ENCODE measurements at places on chromosomes 7 and 10.

DNA sequence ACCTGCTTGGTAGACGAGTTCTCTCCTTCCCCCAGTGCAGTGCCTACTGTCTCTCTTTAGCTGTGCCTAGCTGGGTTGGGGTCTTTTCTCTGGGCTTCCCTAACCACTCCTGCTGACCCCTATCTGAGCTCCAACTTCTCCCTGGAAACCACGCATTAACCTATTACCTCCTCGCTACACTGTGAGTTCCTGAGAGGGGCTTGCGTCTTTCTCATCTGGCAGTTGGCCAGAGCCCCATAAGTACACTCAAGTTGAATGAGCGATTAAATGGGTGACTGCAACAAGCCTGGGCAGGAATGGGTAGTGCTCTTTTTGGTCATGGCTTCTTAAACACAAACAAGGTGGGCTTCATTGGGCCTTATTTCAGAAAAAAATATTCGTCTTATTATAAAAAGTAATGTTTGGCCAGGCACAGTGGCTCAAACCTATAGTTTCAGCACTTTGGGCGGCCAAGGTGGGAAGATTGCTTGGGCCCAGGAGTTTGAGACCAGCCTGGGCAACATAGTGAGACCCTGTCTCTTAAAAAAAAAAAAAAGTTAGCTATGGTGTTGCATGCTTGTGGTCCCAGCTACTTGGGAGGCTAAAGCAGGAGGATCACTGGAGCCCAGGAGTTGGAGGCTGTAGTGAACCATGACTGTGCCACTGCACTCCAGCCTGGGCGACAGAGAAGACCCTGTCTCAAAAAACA lies 41.4 kb downstream of the SYPL1 start:
- DNase-seq, result no peak

- no peak for DNase-seq
Observed at GRCh38 chr7:128014811-128015210, 16.4 kb downstream of the LRRC4 start.

- no peak for DNase-seq
Observed at GRCh38 chr10:76436401-76436811, 1005.0 kb downstream of the LRMDA start.

GRCh38 chr7:120229084-120229483 lies 43.9 kb upstream of the KCND2 start:
- no peak for DNase-seq

DNA sequence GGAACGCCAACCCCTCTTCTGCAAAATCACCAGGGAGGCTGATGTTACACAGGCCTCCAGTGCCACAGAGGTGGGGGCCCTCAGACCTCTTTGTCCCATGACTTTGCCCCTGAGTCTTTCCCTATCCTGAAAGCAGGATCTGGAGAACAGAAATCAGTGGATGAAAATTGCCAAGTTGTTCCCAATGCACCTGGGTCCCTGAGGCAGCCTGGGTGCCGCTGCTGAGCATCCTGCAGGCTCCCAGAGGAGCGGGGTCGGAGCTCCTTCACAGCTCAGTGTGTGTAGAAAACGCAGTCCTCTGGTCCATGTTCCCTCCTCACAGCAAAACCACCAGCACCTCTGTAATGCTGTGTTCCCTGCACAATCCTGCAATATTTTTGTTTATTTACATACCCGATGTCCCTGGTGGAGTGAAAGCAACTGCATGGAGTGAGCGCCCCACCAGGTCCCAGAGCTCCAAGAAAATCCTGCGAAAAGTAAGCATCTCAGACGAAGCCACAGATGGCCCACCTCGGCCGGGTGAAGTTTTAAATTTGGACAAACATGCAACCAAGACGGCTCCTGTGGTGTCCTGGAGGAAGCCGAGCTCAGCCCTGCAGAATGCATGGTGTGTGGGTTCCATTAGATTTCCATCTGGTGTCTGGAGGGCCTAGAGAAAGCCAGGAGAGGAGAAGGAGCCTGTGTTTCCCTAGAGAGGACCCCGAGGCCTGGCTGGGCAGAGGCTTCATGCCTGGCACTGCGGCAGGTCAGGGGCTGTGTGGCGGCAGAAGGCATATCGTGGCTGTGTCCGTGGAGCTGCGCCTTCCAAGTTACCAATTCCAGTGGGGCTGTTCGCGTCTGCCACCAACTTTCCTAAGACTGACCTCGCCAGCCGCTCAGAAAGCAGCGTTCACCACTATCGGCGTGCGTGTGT lies 235.2 kb downstream of the WDR37 start:
- no peak for DNase-seq

GRCh38 chr10:96708456-96708855 lies 11.9 kb downstream of the PIK3AP1 start:
- no peak for DNase-seq

DNA sequence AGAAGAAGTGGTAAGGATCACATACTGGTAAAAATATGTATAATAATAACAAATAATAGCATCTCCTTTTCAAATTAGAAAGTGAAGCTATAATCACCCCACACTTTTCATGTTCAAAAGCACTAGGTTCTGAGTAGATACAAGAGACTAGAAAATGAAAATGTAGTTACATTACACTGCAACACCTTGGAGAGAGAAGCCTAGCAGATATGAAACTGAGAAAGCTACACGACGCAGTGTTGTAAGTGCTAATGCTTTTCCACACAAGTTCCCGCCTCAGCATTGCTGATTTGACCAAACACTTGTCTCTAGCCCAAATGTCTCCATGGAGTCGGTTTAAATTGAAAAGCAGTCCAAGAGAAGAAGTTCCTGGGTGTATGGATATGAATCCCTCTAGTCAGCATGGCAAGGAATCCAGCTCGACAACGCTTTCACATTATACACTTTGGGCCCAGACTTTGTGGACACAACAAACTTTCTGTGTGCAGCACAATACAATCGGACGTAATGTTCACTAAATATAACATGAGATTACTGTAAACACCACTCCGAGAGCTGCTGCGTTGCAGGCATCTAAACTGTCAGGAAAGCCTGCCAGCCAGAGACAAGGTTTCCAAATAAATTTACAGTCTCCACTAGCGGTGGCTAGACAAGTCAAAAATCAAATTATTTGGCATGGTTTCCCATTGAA lies 1.7 kb downstream of the PDE1C start:
- DNase-seq, result no peak

GRCh38 chr7:75905785-75906604 lies 9.0 kb upstream of the POR start:
- DNase-seq, result no peak

DNA sequence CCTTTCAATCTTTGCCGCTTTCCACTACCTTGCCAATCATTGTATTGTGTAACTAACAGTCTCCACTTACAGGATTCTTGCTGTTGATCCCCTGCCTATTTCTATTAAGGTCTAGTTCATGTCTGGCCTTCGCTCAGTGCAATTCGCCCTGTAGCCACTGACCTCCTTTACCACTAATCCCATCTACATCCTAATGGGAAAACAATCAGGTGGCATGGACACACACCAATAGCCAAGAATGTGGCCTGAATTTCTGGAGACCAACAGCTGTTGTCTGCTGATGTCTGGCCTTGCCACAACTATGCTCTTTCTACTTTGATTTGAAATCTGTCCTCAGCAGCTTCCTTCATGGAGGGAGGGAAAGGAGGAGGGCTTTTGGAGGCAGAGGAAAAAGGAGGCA lies 546.2 kb downstream of the SORCS3 start:
- DNase-seq, result no peak

- no peak for DNase-seq
Observed at GRCh38 chr10:77679217-77679616, 41.6 kb upstream of the KCNMA1 start.

DNA sequence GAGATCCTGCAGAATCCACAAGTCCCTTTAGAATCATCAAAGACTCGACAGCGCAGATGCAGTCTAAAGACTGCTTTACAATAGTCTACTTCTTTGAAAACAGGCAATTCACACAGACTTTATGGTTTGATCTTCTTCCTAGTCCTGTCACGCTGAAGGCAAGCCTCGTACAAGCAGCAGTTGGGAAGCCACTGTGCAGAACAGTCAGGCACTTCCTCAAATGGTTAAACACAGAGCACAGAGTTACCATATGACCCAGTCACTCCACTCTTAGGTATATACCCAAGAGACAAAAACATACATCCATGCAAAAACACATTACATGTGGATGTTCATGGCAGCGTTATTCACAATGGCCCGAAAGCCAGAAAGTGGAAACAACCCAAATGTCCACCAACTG lies 41.4 kb downstream of the LRRC20 start:
- DNase-seq, result no peak

- DNase-seq, result no peak
Observed at GRCh38 chr7:113321201-113321600, 202.8 kb upstream of the SMIM30 start.

DNA sequence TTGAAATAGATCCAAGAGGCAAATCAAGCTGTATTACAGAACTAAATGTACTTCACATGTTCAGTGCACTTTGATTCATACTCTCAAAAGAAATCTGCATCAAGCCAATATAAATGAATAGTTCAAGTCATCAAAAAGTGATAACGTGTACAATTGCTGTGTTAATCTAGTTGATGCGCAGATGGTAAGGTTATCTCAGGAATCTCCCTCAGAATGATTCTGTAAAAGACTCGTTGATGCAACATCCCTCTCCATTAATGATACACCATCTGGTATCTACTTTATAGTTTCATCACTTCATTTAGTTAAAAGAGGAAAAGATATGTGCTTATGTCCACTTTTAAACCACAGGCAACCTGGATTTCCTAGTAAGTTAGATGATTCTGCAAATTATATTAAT lies 200.6 kb downstream of the CHCHD3 start:
- no peak for DNase-seq

DNA sequence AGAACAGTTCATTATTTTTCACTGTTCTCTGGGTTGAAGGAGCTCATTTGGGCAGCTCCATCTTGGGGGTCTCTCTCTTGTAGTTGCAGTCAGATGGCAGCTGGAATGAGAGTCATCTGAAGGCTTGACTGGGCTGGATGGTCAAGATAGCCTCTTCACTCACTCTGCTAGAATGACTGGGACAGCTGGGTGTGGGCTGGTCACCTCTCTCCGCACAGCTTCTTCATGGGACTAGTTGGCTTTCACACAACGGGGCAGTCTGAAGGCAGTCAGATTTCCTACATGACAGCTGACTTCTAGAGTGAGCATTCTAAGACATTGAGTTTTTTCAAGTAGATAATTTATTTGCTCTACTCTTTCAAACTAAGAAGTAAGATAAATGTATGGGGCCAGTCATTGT lies 13.1 kb downstream of the PLEKHA1 start:
- no peak for DNase-seq

DNA sequence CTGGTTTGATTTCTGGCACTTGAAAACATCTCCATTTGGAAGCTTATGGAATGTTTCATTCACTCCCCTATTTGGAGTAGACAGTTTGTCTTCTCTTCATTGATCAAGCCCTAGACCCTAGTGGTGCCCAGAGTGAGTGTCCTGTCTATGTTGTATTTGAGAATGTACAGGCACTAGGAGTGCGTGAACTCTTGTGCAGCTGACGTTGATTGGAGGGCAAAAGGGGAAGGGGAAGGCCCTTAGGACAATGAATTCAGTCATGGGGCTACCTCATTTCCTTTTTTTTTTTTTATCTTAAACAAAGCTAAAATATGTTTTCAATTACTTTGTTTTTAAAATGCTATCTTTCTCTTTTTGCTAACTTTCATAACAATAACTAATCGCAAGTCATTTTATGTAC lies 66.5 kb downstream of the ADD3 start:
- no peak for DNase-seq

DNA sequence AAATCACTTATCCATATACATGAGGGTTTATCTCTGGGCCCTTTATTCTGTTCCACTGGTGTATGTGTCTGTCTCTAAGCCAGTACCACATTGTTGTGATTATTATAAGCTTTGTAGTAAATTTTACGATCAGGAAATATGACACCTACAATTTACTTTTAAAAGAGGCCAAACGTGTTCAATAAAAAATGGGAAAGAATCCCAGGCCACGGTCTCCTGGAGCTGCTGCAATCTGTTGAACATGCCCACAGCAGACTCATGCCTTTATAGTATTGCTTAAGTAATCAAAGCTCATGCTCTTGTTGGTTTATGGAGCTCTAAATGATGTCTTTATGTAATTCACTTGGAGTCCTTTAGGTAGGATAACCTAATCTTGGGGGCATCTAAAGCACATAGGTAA lies 273.0 kb downstream of the ZMYND11 start:
- no peak for DNase-seq

- DNase-seq, result peak; percentile 46
Observed at GRCh38 chr7:25098096-25099046, 26.7 kb downstream of the CYCS start.

- no peak for DNase-seq
Observed at GRCh38 chr7:33041631-33042428, 20.7 kb downstream of the NT5C3A start.

GRCh38 chr10:6567884-6568283 lies 12.2 kb downstream of the PRKCQ start:
- DNase-seq, result no peak

GRCh38 chr10:87661861-87662785 lies 2.4 kb downstream of the PAPSS2 start:
- DNase-seq, result no peak

GRCh38 chr7:45721686-45722598 lies 147.8 kb downstream of the ADCY1 start:
- DNase-seq, result no peak

DNA sequence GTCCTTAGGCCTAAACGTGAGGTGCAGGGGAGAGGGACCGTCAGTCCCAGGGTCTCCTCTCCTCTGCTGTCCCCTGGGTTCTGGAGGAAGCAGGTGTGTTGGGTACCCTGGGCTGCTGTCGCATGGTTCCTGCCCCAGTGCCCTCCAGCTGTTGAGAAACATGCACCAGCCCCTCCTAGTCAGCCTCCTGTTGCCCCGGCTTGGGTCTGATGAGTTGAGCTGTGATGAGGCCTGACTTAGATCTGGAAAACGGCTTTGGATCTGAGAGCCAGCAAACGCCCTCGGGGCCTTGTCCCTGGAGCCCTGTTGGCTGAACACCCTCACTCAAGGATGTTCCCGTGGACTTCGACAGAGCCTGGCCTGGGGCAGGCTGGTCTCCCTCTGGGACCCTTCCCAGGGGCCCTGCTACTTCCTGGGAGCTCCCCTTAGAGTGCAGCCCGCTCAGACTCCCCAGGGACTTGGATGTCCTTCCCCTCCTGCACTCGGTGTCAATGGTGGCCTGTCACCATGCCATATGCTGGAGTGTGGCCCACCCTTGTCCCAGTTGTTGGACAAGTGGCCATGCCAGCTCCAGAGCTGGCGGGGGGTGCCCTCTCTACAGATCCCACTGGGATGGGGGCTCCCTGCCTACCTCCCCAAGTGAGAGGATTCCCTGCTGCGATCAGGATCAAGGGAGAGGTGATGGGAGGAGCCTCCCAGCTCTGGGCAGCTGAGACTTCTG lies 12.3 kb downstream of the ZNF316 start:
- no peak for DNase-seq

- DNase-seq, result no peak
Observed at GRCh38 chr7:33872870-33873269, 32.5 kb upstream of the BMPER start.

- no peak for DNase-seq
Observed at GRCh38 chr7:158815800-158816128, 13.5 kb downstream of the ESYT2 start.
